ENCODE measurements at places on chromosomes 4 and X.
A peak's percentile ranks its signal among the peaks of the same experiment; 100 is the strongest.

DNA sequence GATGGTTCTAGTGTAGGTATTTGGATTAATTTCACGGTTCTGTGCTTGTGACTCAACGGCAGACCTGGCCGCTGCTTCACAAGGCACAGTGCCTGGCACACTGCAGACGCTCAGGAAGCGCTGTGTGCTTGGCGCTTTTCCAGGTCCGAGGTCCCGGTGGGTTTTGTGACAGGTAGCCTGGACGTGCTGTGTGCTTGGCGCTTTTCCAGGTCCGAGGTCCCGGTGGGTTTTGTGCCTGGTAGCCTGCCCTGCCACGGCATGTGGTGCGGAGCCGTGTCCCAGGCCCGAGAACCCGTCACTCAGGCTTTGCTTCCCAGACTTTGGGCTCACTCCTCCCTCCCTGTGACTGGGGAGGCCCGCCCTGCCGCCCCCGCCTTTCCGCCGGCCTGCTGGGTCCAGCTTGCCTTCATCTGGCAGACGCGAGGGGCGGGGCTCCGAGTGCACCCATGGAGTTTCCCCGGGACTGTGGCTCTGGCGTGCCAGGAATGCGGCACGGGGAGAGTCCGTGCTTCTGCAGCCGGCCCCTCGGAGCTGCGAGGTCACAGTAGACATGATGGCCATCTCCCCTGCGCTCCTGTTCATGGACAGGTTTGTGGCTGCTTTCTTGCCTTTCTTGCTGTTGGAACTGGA lies 44.2 kb downstream of the TBC1D14 start:
- no peak for DNase-seq

GRCh38 chr4:47711646-47712045 lies 126.2 kb downstream of the CORIN start:
- DNase-seq: no peak

- no peak for DNase-seq
Measured at GRCh38 chr4:26829018-26829417, 31.6 kb upstream of the STIM2 start.

DNA sequence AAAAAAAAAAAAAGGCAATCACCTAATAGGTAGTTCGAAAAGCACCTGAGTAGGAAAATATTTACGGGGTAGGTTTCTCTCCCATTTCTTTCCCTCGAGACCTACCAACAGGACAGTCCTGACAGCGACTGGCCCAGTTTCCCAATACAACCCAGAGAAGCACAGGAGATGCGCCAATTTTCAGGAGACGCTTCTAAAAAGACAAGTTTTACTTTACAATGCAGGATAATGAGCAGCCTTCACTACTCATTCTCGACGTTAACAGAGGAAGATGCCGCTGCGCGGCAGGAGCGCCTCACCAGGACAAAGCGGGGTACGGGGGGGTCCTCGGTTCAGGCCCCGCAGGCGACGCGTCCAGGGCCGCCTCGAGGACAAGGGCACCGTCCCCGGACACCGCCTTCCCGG lies 708 bp downstream of the BCLAF3 start:
- no peak for DNase-seq

GRCh38 chr4:138010639-138011038 lies 231.5 kb downstream of the SLC7A11 start:
- DNase-seq: no peak

- peak; percentile 22 for DNase-seq
Measured at GRCh38 chrX:56232221-56233082, at the start of gene KLF8. TSS of gene KLF8 (plus strand) at chrX:56232356. CDS start at chrX:56233335, 979 bp downstream.

GRCh38 chr4:78599931-78600375 lies 48.4 kb downstream of the ANXA3 start:
- no peak for DNase-seq

DNA sequence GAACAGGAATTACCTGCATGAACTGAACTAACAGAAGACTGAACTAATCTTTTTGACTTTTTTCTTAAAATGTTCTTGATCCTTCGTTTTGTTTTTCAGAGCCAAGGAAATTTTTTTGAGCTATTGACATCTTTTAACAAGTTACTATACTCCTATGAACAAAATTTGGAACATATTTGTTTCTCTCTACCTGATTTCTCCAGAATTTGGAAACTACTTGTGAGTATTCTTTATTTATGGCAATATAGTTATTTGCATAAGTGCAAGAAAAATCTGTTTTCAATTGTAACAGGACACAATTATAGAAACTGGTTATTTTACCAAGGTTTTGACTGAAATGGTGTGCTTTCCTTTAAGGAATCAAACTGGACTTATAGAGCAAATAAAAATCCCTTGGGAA lies 89.5 kb upstream of the HPGD start:
- no peak for DNase-seq

GRCh38 chr4:189069772-189070171 lies 870.9 kb upstream of the FRG1 start:
- no peak for DNase-seq

DNA sequence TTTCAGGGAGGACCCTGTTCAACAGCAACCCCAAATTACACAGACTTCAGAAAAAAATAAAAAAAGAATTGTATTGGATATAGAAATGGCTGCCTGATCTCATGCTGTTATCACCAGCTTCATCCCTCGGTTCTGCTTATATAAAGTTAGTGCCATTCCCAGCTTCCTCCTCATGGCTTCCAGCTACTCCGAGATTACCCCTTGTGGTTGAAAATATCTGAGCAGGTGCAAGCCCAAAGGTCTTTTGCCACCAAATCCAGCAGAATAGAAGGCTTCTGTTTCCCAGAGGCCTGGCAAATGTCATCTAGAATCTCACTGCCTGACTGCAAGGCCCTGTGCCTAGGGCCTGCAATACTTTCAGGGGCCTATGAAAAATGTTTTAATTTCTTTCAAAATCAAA lies 13.8 kb upstream of the HPGDS start:
- DNase-seq: no peak

DNA sequence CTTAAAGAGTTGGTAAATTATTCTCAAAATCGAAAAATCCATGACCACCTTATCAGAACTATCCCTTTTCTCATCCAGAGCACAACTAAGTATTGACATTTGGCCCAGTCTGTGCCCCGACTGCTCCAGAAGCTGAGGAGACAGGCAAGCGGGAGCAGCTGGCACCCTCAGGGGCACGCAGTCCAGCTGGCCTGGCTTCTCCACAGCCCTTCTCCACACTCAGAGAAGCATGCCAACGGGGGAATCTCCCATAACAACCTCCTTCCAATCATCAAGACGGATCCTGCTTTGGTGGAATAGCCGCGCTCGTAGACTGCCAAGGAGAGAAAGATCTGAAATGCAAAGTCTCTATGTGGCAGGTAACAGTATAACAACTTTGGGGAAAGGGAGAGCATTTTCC lies 85.4 kb downstream of the AFAP1 start:
- no peak for DNase-seq

DNA sequence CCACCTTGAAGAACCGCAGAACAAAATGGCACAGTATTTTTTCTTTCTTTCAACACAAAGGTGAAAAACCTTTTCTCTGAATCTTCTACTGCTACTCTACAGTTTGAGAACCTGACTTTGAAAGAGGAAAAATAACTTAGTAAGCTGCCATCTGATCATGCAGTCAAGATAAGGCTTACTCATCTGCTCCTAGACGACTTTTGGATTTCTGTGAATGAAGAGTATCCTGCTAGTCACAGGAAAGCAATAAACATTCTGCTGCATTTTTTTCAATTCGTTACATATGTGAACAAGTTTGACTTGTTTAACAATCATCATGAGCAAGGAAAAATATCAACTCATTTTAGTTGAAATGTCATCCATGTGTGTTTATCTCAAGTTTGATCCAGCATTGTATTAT lies 25.2 kb downstream of the TIGD2 start:
- DNase-seq: no peak

GRCh38 chrX:65685112-65685511 lies 17.7 kb downstream of the MSN start:
- DNase-seq: no peak

DNA sequence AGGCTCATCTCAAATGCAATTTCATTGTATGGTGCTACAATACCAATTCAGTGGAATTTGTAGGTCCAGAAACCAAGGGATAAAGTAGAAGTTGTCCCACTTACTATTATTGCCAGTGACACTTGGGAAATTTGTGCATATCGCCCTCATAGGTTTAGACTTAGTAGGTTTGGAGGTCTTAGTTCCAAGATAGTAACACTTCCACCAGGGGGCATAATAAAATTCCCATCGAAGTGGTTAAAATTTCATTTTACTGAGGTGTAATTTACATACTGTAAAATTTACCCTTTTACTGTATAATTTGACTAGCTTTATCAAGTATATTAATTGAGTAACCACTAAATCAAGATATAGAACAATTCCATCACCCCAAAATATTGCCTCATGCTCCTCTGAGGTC lies 174.6 kb downstream of the INPP4B start:
- DNase-seq: no peak

GRCh38 chr4:9943761-9944160 lies 77.5 kb downstream of the SLC2A9 start:
- no peak for DNase-seq

DNA sequence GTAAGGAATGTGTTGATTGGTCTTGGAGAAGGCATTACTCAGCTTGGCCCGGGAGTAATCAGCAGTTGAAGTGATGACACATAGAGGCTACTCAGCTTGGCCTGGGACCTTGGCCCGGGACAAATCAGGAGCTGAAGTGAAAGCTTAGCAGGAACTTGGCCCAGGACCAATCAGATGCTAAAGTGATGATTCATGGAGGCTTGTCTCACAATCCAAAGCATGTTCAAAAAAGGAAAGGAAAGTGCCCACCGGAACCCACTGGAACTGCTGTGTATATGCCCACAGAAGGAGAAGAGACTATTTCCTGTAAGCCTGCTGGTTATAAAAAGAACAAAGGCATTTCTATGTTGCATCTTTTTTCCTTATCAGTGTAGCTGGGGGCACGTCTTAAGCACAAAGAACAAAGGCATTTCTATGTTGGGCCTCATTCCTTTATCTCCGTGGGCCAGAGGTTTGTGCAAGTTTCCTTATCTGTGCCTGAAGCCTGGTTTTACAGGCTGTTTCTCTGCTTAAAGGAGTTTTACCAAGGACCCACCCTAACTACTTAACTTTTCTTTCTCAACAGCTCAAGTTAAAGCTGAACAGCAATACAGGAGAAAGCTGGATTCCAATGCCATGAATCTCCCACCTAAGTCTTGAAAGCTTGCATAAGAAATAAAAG lies 1176.7 kb downstream of the NLGN4X start:
- DNase-seq: no peak

GRCh38 chr4:59223292-59223941 lies 1976.7 kb upstream of the ADGRL3 start:
- no peak for DNase-seq

GRCh38 chr4:151202851-151203455 lies 74.0 kb upstream of the PRSS48 start:
- DNase-seq: no peak

DNA sequence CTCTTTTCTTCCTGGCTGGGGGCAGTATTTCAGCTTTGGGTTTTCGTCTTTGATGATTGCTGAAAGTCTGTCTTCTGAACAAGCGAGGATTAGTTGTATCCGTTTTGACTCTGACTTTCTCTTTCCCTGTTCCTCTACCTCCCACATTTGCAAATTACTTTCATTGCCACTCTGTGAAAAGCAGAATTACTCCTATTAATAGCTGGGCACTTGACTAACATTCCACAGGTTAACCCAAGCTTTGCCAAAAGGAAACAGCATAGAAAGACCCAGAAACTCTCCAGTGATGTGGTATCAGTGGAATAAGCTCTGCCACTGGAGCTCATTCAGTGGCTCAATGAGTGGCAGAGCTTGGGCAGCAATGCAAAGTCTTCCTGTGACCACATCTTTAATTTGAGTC lies 238.9 kb downstream of the PALLD start:
- no peak for DNase-seq

GRCh38 chrX:22365460-22365859 lies 92.7 kb downstream of the CBLL2 start:
- DNase-seq: no peak

GRCh38 chr4:89031272-89031671 lies 25.7 kb downstream of the FAM13A start:
- DNase-seq: no peak

- DNase-seq: no peak
Measured at GRCh38 chrX:153804621-153805020, 10.2 kb downstream of the SSR4 start.

DNA sequence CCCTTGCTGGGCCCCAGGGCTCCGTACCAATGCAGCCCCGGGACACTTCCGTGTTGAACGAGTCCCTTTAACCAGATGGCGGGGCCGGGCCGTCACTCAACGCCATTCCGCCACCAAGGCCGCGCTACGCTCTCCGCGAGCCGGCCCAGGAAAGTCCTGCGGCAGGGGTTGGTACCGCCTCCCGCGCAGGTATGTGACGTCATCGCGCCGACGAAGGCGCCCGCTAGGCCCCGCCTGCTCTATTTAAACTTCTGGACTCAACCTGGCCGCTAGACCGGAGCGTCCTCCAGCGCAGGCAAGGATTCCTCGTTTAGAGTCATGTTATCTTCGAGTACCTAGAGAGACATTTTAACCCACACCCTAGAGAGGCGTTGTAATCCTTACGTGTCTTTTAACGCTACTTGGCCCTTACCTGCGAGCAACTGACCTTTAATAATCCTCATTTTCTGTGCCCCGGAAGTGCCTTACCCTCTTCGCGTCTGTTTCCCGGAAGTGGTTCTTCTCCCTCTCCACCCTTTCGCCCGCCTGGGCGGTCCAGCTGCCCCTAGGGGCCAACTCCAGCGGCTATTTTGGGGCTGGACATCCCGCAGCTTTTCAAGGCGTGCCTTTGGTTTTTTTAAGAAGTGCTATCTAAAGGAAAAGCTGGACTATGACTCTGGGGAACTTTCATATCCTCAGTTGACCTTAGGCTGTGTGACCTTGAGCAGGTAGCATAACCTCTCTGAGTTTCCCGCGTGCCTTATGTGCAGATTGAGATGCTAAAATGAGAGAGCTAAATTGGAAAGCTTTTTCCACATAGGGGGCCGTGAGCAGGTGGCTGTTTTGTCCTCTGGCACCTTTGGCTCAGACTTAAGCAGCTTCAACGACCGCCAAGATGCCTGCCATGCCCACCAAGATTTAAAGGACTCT lies at the start of gene PNPLA4:
PNPLA4 (minus strand) TSS at position 155 of the 909 bp plus-strand sequence. CDS start 1,294 bp downstream, outside the sequence.
- DNase-seq: peak; percentile 73

GRCh38 chr4:140877781-140878180 lies 121.6 kb upstream of the TBC1D9 start:
- DNase-seq: no peak

- DNase-seq: no peak
Measured at GRCh38 chrX:113770806-113771205, 813.1 kb upstream of the HTR2C start.

DNA sequence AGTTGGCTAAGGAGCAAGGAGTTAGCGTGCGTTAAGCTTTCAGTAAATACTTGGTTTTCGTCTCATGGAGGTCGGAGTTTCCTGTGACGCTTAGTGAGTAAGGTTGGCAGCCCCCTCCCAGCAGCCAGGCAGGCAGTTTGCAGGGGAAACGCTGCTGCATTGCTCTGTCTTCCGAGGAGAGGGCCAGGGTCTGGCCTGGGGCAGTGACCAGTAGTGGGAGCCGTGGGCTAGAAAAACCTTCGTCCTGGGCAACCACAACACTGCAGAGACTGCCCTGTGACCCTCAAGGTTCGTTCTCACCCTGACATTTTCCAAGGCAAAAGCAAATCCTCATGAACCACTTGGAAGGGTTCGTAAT lies 432 bp downstream of the TMEM175 start:
- DNase-seq: no peak

- DNase-seq: no peak
Measured at GRCh38 chr4:7692451-7693236, 247.0 kb downstream of the AFAP1 start.

Data from T-helper 1 cell (primary cell).